ENCODE measurements at places on chromosomes 1 and 21.

- DNase-seq, result no peak
Measured at GRCh38 chr1:202016811-202017748, 6.7 kb downstream of the ELF3 start.

DNA sequence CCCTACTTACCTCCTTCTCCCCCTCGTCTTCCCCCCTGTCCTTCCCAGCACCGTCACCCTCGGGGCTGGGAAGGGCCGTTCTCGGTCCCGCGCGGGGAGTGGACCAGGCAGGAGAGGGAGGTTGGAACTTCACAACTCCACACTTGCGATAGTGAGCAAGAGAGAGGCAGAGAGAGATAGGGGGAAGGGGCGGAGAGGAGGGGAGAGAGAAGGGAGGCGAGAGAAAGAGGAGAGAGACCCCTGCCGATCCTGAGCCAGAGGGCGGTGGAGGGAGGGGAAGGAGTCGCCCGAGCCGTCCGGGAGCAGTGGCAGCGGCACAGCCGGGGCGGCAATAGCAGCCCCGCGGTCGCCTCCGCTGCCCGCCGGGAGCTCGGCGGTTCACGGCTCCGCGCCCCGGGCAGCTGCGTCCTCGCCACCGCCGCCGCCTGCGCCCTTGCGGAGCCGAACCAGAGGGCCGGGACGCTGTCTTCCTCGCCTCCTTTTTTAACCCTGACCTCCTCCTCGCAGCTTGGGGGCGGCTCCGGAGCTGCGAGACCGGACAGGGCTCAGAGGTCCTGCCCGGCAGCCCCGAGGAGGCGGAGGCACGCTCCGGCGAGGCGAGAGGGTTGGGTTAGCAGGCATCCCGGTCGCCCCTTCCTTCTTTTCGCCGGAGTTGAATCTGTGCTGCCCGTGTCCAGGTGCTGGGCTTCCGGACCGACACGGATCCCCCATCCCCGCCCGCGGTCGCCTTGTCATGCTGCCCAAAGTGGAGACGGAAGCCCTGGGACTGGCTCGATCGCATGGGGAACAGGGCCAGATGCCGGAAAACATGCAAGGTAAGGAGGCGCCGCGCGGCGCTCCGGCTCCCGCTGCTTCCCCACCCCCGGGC is 11.7 kb downstream of the NR5A2 start:
- DNase-seq, result no peak

GRCh38 chr21:42461185-42461520 is 34.9 kb downstream of the RSPH1 start:
- no peak for DNase-seq

DNA sequence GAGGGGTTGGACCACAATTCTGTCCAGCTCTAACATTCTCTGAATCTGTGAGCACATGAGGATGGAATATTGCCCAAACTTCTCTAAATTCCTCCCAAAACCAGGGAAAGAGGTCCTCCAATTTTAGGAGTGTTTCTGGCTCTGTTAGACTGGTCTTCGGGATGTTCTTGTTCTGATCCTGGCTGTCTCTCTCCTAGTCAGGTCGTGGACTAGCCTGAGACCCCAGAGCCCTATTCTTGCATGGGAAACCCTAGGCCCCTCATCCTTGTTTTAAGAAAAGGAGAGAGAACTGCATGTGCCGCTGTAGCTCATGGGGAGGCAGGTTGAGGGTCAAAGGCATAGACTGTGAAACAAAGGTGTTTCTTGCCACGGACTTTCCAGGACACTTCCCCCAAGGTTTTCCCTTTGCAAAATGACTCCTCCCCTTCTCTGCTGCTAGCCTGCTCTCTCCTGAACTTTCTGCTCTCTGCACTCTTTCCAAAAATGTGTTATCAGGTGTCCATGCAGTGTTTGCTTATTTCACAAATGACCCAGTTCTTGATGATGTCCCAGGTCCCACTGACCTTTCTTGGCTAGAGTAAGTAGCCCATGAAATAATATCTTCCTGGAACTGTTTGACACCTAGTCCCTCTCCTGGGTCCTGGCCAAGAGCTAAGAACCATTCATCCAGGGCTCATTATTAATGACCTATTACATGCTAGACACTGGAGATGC is 29.3 kb upstream of the RD3 start:
- DNase-seq, result no peak

- DNase-seq, result no peak
Measured at GRCh38 chr1:242435200-242435599, 89.3 kb downstream of the PLD5 start.

GRCh38 chr21:39153373-39153772 is 29.9 kb downstream of the PSMG1 start:
- DNase-seq, result no peak

- no peak for DNase-seq
Measured at GRCh38 chr1:233904633-233905415, at the start of gene SLC35F3. Gene SLC35F3, plus strand, starts transcription at chr1:233904676.

- no peak for DNase-seq
Measured at GRCh38 chr21:19603011-19603593, 1199.5 kb upstream of the TMPRSS15 start.

GRCh38 chr1:162080472-162081015 is 11.1 kb downstream of the NOS1AP start:
- DNase-seq, result no peak

DNA sequence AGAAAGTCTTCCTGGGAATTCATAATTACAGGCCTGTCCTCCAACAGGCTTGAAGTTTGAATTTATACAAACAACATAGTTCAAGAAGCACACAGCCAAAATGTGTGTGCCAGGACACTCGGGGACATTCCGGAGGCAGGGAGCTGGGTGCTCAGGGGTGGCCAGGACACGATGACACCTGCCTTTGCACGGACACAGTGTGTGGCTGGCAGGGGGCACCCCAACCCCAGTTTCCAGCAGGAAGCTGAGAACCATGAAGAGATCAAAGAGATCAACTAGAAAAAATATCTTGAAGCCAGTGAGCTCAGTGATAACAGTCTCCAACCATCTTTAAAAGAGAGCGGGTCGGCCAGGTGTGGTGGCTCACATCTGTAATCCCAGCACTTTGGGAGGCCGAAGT is 32.5 kb upstream of the TRAPPC10 start:
- no peak for DNase-seq

GRCh38 chr1:23772049-23772853 is 6.0 kb upstream of the PITHD1 start:
- DNase-seq, result peak; percentile 73

- DNase-seq, result no peak
Measured at GRCh38 chr21:25986928-25987327, 183.6 kb downstream of the APP start.

DNA sequence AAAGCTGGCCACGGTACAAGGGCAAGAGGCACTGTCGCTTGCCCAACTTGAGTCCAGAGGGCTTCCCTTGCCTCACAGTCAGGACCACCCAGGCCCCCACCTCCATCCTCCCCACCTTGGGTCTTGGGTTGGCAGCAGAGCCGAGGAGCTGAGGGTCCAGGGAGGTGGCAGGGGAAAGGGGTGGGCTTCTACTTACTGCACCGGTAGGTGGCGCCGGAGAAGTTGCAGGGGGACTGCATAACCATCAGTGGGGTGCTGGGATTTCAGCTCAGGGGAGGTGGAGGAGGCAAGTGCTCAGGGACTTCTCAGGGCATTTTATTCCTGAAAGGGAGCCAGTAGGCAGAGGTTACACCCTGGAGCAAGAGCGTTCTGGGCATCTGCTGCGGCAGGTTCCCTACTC is 44.0 kb downstream of the TRIM62 start:
- DNase-seq, result no peak

- no peak for DNase-seq
Measured at GRCh38 chr1:173917149-173917548, at the start of gene SERPINC1. Gene SERPINC1, minus strand, starts transcription at chr1:173917327. Its CDS starts 68 bp downstream, at chr1:173917259.

DNA sequence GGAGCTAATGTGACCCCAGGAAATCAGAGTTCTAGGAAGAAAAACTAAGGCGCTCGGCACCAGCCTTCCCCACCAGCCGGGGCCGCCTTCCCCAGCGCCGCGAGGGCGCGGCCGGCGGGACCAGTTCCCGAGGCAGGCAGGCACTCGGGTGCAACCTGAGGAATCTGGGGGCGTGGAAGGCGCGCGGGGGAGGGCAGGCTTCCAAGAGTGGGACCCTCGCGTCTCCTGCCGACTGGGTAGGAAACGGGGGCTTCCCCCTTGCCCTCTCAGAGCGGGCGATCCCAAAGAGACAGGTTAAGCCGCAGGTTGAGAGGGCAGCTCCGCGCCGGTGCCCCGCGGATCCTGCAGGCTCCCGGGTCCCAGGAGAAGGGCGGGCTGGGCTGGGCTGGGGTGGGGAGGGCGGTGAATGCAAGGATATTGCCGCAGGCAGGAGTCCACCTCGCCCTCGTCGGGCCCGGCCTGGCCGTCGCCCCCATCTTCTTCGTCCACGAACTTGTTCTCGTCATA is 431 bp downstream of the ARPC5 start:
- no peak for DNase-seq

- no peak for DNase-seq
Measured at GRCh38 chr1:180181048-180181447, 26.4 kb downstream of the QSOX1 start.

DNA sequence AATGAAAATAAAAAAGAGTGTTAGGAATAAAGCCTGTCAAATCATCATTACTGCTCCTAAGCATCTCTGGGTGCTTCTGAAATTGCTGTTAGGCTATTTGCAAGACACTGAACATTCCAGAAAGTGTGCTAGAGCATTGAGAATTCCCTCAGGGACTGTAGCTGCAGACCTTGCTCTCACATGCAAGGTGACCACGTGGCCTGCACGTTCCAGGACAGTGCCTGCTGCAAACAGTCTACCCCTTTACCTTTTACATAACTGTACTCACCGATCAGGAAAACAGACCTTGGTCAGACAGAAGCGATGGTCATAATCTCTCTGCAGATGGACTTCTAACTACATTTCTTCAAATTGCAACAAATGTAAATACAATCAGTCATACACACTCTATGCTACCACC is 164.5 kb downstream of the PSMG1 start:
- no peak for DNase-seq

- DNase-seq, result peak; percentile 42
Measured at GRCh38 chr1:226677027-226678020, 61.8 kb downstream of the ITPKB start.

GRCh38 chr21:26909972-26910371 is 56.9 kb downstream of the ADAMTS5 start:
- no peak for DNase-seq
